ENCODE measurements at places on chromosomes 12 and 14.

GRCh38 chr12:104106965-104107364 lies 31.0 kb downstream of the NFYB start:
- DNase-seq, result no peak

DNA sequence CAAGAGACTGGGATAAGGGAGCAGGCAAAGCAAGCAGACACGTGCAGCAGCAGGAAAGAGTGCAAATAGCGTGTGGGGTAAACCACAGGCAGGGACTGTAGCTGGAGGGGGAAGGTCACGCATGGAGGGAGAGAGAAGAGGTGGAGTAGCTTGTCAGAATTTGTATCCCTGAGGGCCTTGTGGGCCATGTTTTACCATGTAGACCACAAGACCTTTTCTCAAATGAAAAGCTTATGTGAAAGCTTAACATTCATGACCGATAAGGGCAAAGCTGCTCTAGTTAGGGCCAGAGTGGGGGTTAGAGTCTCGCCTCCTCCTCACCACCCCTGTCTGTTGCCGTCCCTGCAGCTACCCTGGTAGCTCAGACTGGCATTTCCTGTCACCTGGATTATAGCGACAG lies 152.9 kb upstream of the E2F7 start:
- no peak for DNase-seq

DNA sequence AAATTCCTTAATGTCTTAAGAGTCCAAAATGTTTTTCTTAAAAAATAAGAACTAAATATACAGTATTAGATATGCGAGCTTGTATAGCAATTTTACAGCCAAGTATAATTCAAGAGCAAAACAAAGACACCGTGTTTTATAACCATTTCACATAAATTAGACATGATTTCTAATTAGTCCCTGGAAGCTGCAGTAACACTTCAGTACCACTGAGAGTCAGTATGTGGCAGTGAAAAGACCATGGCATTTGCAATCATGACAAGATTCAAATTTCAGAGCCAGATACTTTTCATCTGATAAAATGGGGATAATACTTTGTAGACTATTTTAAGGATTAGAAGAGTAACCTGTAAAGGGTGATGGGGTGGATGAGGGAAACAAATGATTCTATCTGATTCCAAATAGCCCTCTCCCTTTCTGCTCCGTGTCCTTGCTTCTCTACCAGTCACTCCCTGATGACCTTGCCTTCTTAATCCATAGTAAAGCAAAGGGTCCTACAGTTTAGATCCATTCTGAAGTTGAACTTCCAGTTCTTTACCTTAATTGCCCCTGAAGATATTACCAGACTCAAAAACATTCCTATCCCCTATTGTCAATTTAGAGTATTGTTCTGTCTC lies 145.4 kb upstream of the ABCD2 start:
- no peak for DNase-seq

DNA sequence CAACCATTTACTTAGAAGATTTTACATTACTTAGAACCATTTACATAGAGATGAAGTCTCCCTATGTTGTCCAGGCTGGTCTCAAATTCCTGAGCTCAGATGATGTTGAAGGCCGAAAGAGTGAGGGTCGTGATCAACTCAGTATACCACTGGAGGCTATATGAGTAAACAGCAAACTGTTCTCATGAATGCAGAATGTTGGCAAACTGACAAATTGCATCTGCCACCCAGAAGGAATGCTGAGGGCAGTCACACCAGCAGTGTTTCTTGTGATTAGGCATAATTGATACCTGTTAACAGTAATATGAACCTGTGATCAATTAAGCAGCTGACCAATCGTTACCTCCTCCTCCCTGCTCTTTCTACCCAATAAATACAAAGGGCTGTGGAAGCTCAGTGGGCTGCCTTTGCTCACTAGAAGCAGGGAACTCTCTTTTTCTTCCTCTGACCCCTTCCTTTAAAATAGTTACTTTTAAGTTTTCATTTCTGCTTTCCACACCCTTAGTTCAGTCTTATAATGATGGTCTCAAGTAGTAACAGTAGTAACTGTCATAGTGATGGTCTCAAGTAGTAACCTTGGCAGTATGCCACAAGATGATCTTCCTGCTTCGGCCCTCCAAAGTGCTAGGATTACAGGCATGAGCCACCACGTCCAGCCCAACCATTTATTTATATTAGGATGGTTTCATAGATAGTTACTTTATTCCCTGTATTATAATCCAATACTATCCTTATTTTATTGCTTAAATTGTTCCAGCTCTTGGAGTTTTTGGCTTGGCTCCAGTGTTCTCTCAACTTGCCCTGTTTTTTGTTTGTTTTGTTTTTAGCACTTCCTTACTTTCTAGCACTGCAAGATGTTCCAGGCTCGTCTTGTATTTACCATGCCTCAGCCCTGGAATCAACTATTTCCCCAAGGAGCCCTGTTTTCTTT lies 25.8 kb downstream of the LIMA1 start:
- DNase-seq, result no peak

- no peak for DNase-seq
These were observed 22.2 kb downstream of the ST8SIA1 start for GRCh38 chr12:22312336-22312735.

- no peak for DNase-seq
These were observed 58.6 kb downstream of the GLT1D1 start for GRCh38 chr12:128911861-128912260.

DNA sequence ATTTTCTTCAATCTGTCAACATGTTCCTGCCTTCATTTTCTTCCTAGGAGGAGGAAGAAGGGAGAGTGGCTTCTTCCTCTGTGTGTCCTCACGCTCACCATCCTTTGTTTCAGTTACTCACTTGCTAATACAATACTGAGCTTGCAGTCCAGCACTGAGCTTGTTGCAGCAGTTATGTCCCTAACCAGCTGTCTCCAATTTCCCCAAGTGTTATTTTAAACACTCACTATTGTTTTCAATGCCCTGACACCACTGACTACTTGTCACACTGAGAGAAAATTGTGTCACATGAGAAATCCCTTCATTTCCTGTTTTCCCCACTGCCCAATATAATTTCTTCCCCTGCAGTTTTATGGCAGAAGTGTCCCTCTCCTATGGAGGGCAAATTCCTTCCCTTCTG lies 53.4 kb downstream of the HSD17B6 start:
- DNase-seq, result no peak

DNA sequence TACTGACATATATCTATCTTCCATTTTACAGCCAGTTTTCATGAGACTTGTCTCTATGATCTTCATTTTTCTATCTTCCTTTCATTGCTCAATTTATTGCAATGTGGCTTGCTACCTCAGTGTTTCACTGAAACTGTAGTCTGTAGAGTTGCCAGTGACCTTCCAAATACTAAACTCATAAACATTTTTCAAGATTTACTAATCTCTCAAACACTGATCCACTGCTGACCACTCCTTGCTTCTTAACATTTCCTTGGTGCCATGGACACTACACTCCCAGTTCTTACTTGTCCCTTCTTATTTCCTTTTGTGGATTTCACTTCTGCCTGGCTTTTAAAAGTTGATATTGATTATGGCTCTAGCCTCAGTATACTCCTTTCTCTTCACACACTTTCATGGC lies 95.4 kb upstream of the SLCO1C1 start:
- no peak for DNase-seq

DNA sequence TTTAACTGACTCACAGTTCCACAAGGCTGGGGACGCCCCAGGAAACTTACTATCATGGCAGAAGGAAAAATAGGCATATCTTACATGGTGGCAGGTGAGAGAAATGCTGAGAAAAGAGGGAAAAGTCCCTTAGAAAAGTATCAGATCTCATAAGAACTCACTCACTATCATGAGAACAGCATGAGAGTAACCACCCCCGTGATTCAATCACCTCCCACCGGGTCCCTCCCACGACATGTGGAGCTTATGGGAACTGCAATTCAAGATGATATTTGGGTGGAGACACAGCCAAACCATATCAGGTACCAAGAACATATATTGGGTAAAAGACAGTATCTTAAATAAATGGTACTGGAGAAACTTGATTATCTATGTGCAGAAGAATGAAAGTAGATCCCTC lies 100.3 kb upstream of the FAR2 start:
- DNase-seq, result no peak

- DNase-seq, result no peak
These were observed 13.1 kb downstream of the CCDC85C start for GRCh38 chr14:99590746-99591555.

GRCh38 chr14:71056168-71056567 lies 148.9 kb downstream of the PCNX1 start:
- DNase-seq, result no peak

- no peak for DNase-seq
These were observed 93.0 kb upstream of the MGAT4C start for GRCh38 chr12:86349196-86349595.

DNA sequence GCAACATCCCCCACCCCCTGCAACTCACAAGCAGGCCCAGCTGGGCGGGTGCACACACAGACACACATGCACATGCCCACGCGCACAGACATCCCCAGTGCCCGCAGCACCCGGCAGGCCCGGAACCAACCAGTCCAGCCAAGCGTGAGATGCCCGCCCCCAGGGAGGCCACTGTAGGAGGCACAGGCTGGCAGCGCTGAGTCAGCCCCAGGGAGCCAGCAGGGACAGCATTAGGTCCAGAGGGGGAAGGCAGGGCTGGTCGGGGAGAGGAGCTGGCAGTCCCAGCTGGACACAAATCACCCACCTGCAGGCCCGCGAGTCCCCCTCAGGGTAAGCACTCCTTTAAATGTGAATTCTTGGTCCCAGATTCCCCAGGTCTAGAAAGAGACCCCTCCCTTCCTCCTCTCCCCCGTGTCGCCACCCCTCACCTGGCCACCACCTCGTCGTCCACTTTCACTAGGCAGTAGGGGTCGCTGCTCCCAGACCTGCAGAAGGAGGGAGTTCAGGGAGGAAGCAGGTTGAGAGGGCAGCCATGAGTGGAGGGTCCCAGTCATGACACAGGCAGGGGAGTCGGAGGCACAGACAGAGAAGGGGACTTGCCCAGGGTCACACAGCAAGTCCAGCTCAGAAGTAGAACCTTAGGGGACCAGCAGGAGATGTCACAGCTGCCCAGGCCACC lies 5.0 kb downstream of the RASAL1 start:
- no peak for DNase-seq

DNA sequence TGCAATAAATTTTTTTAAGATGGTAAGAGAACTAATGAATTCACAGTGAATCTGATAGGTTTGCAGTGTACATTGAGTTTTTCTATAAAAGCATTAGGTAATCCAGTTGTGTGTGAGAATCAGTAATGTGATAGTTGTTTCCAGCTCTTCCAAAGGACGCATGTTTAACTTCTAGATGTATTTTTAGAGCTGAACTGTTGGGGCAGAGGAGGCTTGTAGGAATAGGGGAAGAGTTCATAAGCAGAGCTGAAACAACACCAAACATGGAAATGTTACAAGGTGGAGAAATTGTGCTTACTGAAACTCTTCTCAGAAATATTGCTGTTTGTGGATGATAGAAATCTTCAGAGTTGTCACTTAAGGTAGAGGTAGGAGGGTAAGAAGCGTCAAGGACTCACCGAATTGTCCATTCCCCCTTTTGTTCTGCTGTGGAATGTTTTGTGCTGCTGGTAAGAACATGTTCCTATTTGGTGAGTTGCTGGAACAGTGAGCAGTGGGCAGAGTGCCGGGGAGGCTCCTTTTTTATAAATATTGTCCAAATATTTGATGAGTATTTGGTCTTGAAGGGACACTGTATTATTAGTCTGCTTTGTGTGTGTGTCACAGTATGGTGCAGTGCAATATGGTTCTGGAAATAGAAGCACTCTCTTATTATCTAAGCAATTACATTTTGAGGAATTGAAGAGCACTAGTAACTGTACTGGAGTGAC lies 76.7 kb downstream of the ANO6 start:
- DNase-seq, result no peak

DNA sequence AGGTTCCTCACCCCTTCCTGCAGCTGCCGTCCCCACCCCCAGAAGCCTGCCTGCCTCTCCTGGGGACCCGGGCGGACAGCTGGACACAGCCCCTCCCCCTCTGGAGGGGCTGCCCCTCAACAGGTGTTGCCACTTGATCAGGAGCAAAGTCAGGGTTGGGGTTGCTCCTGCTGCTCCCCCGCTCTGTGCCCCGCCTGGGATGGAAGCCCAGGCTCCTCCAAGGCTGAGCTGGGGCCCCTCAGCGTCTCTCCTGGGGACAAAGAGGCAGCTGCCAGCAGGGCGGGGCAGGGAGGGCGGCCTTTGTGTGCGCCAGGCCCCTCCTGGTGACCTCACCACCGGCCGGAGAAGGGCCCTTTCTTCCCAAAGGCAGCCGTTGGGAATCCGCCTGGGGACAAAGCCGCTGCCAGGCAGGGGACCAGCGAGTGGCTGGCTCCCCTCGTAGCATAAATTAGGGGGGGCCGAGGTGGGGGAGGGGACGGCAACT lies 13.7 kb downstream of the TRMT61A start:
- peak; percentile 60 for DNase-seq

DNA sequence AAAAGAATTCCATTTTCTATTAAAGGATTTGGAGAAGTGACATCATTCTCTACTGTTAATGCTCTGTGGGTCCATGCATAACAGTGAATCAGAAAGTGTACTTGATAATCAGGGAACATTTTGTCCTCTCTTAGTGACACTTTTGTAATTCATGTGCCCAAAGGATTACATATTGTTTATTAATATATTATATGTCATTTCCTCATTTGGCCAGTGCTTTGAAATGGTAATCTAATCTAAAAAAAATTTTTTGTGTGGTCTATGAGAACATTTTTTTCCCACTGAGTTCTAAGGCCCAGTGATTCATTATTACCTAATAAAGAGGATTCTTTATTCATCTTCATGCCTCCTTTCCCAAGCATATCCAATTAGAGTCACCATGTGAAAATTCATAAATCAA lies 79.7 kb upstream of the MYF6 start:
- no peak for DNase-seq

GRCh38 chr12:3247077-3247476 lies 169.9 kb downstream of the TSPAN9 start:
- no peak for DNase-seq

- DNase-seq, result no peak
These were observed 38.3 kb upstream of the GRIP1 start for GRCh38 chr12:66717036-66717673.

DNA sequence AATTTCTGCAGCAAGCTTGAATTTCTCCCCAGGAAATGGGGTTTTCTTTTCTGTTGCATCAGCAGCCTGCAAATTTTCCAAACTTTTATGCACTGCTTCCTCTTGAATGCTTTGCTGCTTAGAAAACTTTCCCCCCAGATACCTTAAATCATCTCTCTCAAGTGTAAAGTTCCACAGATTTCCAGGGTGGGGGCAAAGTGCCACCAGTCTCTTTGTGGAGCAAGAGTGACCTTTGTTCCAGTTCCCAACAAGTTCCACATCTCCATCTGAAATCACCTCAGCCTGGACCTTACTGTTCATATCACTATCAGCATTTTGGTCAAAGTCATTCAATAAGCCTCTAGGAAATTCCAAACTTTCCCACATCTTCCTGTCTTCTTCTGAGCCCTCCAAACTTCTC lies 241.6 kb upstream of the TMTC1 start:
- DNase-seq, result no peak

DNA sequence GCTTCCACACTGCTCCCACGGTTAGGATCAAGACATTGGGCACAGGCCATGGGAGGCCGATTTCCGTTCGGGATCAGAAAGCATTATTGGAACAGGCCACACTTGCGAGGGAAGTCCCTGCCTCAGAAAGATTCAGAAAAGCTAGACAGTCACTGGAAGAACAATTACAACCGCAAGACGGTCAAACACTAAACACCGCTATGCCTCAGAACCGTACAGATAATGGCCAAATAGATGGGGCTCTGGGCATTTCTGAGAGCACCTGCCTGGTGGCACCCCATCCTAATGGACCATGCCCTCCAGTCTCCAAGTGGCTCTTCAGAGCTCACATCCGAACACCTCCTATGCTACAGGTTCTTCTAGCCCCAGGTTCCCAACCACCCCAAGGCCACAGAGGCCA lies 42.0 kb downstream of the SSH1 start:
- no peak for DNase-seq

- no peak for DNase-seq
These were observed 8.1 kb downstream of the APPL2 start for GRCh38 chr12:105227879-105228278.
